Prostate gland (tissue), 2 donors: ENCODE measurements at places on chromosomes 3 and 15.
A peak's percentile ranks its signal among the peaks of the same experiment; 100 is the strongest.

DNA sequence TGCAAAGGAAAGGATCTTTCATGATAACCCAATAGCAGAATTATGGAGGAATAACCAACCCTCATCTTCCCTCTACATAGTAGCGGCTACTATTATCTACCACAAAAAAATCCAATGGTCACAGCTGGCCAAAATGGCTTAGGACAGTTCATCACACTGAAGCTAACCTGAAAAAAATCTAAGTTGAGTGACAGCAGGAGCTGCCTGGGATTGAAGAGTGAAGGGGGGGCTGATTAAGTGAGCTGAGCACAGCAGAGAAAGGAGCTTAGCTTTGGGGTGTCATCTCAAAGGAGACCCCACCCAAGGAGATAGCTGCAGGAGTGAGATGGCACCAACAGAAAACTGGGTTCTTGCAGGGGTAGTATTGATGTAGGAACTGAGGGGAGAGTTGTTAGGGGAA lies 33.6 kb downstream of the CCNL1 start:
- H3K4me1 ChIP-seq = peaks cover 32% of the 10 kb centered on the region
- DNase-seq = no peak
- no peak overlapping the region for H3K4me3 ChIP-seq
- no peaks in the 10 kb centered on the region for H3K27me3 ChIP-seq
- H3K36me3 ChIP-seq = no peaks in the 10 kb centered on the region

DNA sequence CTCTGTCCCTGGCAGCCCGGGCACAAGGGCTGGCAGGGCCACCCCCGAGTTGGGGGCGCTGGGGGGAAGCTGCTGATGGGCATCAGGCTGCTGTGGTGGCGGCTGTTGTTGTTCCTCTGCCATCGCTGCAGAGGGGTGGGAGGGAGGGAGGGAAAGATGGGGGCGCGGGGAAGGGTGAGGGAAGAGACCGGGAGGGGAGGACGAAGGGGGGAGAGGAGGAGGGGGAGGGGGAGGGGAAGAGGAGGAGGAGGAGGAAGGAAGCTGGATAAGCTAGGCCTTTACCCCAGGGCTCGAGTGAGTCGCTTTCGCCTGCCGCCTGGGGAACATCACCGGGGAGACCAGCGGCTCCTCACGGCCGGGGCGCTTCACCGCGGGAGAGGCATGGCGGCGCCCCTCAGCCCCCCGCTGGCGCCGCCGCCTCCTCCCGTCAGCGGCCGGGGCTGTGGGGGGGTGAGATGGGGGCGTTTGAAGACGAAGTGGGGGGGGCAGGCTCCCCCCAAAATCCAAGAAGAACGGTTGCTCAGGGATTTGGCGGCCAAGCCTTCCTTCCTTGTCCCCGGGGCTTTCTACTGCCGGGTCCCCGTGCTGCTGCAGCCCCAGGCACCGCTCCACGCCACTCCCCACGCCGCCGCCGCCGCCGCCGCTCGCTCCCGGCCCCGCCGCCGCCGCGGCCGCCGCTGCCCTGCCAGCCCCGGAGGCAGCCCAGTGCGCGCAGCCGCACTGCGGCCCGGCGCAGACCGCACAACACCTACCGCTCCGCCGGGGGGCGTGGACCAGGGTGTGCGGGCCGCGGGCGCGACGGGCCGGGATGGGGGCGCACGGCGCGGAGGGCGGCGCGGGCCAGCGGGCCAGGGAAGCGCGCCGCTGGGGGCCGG lies at the start of gene RFX7:
RFX7 (minus strand) TSS at position 717 of the 875 bp plus-strand sequence; CDS start at position 123, 594 bp downstream.
- H3K36me3 ChIP-seq = no peaks in the 10 kb centered on the region
- no peaks in the 10 kb centered on the region for H3K27me3 ChIP-seq
- H3K4me1 ChIP-seq = no peaks in the 10 kb centered on the region

DNA sequence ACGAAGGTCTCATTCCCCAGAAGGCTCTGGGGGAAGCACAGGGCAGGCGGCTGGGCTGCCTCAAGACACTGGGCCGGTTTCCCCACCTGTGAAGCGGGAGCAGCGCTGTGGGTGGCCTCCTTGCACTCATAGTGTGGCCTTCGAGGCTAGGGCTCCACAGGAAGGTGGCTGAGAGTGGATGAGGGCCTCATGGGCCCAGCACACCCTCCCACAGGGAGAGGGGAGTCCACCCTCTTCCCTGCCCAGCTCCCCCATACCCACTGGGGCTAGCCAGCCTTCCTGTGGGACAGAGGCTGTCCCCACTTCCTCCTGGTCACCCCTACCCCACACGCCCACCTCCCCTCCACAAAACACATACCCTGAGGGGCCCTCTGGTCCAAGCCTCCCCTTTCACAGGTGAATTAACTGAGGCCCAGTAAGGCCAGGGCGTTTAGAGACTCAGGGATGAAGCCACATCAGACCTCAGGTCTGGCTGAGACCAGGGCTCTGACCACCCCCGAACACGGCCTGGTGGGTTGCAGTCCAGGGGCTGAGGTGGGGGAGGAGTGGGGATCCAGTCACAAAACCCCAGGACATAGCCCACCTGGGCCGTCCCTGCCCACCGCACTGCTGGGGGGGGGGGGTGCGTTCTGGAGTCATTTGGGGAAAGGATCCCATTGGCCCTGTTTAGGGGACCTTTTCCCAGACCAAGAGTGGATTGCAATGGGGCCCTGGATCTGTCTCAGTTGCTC lies 1.1 kb downstream of the ANPEP start:
- no peak for DNase-seq
- peaks cover 14% of the 10 kb centered on the region for H3K4me1 ChIP-seq
- H3K4me3 ChIP-seq = peak overlapping the region; percentile 67

DNA sequence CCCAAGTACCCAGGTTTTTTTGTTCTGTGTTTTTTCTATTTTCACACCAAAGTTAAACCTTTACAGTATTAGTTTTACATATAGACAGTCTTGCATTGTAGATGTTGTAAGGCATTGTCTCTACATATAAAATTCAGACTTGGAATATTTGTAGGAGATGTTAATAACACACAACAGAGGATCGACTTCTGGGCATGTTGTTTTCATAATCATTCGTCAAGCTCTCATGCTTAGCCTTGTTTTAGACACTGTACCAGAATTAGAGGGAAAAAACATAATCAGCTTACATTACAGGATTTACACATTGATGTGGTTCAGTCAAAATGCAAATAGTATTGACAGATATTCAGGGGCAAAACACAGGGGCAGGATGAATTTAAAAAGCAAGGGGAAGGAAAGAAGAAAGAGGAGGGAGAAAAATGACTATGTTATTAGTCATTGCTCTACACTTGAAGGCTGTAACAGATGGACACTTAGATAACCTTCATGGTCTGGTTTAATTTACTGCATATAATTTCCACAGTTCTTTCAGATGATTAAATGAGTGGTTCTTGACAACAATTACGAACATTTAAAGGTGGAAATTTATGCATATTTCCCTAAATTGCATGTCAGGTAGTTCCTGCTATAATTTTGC lies 7.5 kb downstream of the CMSS1 start:
- DNase-seq = no peak
- no peaks in the 10 kb centered on the region for H3K4me1 ChIP-seq
- H3K36me3 ChIP-seq = no peaks in the 10 kb centered on the region
- no peak overlapping the region for H3K4me3 ChIP-seq
- no peaks in the 10 kb centered on the region for H3K27me3 ChIP-seq

- no peaks in the 10 kb centered on the region for H3K4me1 ChIP-seq
- no peak overlapping the region for H3K4me3 ChIP-seq
- DNase-seq = peak; percentile 49
- no peaks in the 10 kb centered on the region for H3K36me3 ChIP-seq
These were observed 10.5 kb downstream of the LRRK1 start for GRCh38 chr15:100929641-100930042.

- no peaks in the 10 kb centered on the region for H3K27me3 ChIP-seq
- DNase-seq = no peak
- H3K4me1 ChIP-seq = no peaks in the 10 kb centered on the region
- no peaks in the 10 kb centered on the region for H3K36me3 ChIP-seq
These were observed 273.8 kb upstream of the RGMA start for GRCh38 chr15:93362821-93363220.

DNA sequence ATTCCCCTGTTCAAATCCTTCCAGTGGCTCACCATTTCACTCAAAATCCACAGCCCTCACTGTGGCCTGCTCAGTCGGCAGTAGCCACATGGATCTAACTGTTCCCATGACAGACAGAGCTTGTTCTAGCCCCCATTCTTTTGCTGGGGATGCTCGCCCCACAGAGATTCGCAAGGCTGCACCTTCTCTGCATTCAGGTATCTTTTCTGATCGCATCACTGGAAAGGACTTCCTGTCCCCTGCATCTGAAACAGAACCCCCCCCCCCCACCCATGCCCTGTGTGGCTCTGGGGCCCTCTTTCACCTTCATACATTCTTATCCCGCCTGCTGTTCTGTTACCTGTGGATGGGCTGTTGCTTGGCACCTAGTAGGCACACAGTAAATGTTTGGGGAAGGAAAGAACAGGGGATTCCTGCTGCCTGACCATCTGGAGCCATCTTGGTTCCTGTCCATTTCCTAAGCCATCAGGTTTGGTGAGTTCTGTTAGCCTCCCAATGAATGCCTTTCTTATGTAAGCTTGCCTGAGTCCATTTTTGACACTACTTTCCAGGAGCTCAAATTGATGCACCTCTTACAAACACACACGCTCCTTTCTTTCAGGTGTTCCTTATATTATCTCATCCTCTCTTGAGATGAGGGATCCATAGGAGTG lies 42.9 kb upstream of the PGPEP1L start:
- no peaks in the 10 kb centered on the region for H3K27me3 ChIP-seq
- H3K4me1 ChIP-seq = no peaks in the 10 kb centered on the region
- H3K36me3 ChIP-seq = no peaks in the 10 kb centered on the region
- no peak for DNase-seq

- H3K36me3 ChIP-seq = no peaks in the 10 kb centered on the region
- DNase-seq = no peak
- H3K4me1 ChIP-seq = peaks cover 12% of the 10 kb centered on the region
- no peak overlapping the region for H3K4me3 ChIP-seq
These were observed 34.9 kb upstream of the POLR2M start for GRCh38 chr15:57671636-57672035.

DNA sequence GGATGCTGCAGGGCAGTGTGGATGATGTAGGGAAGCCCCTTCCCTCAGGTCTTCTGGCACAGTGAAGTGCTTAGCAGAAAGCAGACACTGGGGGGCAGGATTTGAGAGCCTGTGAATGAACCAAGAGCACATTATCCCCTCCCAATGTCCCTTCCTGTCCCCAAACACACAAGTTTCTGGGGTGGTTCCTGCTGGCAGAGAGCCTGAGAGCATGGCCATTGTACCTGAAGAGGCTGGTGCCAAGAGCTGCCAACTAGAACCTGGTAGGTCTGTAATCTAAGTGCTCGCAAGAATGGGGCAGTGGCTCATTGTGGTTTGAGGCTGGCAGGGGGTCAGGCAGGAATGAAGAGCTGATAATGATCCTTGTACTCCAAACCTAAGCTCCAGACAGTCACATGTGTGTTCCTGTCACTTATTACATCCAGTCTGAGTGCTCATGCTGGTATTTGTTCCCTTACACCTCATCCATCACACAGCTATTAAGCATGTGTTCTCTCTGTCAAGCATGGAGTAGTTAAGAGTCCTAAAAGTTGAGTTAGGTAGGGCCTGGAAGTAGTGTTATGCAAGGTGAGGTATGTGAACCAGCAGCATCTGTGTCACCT lies 6.7 kb upstream of the CCR1 start:
- no peak overlapping the region for H3K27ac ChIP-seq
- H3K27me3 ChIP-seq = no peaks in the 10 kb centered on the region
- no peaks in the 10 kb centered on the region for H3K36me3 ChIP-seq
- H3K4me1 ChIP-seq = no peaks in the 10 kb centered on the region
- no peak overlapping the region for H3K4me3 ChIP-seq
- DNase-seq = no peak

DNA sequence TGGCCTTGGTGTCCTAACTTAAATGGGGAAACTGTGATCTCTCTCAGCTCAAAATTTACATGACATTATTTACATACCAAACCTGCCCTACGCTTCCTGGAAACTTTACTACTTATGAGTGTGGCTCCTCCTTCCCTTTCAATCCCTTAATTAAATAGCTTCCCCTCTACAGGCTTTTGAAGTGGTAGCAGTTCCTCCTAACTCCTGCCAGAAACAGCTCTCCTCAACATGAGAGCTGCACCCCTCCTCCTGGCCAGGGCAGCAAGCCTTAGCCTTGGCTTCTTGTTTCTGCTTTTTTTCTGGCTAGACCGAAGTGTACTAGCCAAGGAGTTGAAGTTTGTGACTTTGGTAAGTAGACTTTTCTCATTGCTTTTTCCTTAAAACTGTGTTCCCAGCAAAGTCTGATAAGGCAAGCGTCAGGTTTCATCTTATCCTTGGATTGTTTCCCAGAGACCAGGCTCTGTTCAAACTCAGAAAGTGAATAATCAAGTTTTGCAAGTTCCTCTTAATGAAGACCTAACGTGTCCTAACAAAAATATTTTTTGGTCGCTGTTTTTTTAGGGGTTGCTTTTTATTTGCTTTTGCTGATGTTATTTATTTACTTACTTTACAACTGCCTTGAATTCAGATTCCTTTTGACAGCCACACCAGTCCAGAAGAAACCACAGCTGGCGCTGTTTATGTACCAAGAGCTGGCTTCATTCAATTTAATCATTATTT lies at the start of gene ACP3:
ACP3 (plus strand) TSS at position 179 of the 720 bp plus-strand sequence; CDS start at position 229, 50 bp downstream.
- peak within 1 kb of the TSS; percentile 90 for H3K27ac ChIP-seq
- peak within 1 kb of the TSS; percentile 30 for H3K4me3 ChIP-seq
- no peaks in the 10 kb centered on the region for H3K27me3 ChIP-seq
- peak; percentile 69 for DNase-seq
- H3K36me3 ChIP-seq = peaks cover 11% of the 10 kb centered on the region
- no peaks in the 10 kb centered on the region for H3K4me1 ChIP-seq

GRCh38 chr15:43246261-43246774 lies 20.4 kb downstream of the TGM5 start:
- H3K36me3 ChIP-seq = no peaks in the 10 kb centered on the region
- no peak overlapping the region for H3K27ac ChIP-seq
- H3K27me3 ChIP-seq = no peaks in the 10 kb centered on the region
- DNase-seq = no peak
- no peaks in the 10 kb centered on the region for H3K4me1 ChIP-seq
- H3K4me3 ChIP-seq = no peak overlapping the region

DNA sequence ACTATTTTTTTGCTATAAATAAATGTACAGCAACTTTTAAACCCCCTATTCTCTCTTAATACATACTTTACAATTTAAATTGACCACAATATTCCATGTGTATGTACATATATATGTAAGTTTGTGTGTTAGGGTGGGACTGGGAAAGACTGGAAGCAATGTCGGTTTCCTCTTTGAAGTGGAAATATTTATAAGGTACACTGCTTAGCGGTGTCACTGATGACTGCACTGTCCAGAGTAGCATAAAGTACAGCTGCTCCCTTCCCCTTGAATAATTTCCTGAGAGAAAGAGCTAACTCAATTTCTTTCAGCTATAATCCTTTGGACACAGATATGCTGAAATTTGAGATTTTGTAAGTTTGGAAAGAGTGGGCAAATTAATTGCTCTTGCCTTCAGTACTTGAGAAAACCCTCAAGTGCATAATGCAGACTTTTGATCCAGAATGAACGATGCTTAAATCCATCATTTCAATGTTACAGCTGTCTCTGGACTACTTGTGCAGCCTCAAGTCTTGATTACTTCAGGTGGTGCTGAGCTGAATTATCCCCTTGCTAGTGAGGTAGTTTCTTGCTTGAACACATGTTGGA lies 267.0 kb upstream of the CFAP20DC start:
- no peaks in the 10 kb centered on the region for H3K27me3 ChIP-seq
- no peaks in the 10 kb centered on the region for H3K36me3 ChIP-seq
- H3K4me3 ChIP-seq = no peak overlapping the region

GRCh38 chr3:112395181-112395895 lies 62.4 kb downstream of the CD200 start:
- no peaks in the 10 kb centered on the region for H3K4me1 ChIP-seq
- H3K36me3 ChIP-seq = no peaks in the 10 kb centered on the region
- no peaks in the 10 kb centered on the region for H3K27me3 ChIP-seq
- no peak overlapping the region for H3K27ac ChIP-seq
- no peak for DNase-seq
